ENCODE measurements at places on chromosomes 11 and 22.
A peak's percentile ranks its signal among the peaks of the same experiment; 100 is the strongest.

DNA sequence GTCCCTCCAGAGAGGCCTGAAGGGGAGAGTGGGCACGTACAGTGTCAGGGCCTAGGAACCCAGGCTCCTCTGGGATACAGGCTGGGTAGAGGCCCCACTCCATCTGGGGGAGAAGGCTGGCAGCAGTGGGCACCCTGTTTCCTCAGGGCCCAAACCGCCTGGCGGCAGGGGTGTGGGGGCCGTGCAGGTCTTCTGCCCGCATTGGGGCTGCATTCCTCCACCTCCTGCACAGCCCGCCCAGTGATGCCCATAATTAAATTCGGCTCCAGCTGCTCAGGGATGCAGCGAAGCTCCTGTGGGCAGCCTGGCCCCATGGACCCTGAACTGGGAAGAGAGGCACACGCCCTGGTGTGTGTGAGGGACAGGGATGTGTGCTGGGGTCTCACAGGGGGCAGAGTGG, 35.4 kb downstream of the KCNQ1OT1 start:
- DNase-seq: no peak

GRCh38 chr11:68106165-68106940, 14.8 kb downstream of the CHKA start:
- DNase-seq: no peak

- peak; percentile 98 for DNase-seq
These were observed at the start of gene CTNND1 for GRCh38 chr11:57761301-57762234. Gene CTNND1, plus strand, starts transcription at chr11:57761802. Its CDS starts 29,677 bp downstream, at chr11:57791479.

GRCh38 chr11:130601141-130601540, 152.7 kb downstream of the ADAMTS15 start:
- DNase-seq: peak; percentile 93

DNA sequence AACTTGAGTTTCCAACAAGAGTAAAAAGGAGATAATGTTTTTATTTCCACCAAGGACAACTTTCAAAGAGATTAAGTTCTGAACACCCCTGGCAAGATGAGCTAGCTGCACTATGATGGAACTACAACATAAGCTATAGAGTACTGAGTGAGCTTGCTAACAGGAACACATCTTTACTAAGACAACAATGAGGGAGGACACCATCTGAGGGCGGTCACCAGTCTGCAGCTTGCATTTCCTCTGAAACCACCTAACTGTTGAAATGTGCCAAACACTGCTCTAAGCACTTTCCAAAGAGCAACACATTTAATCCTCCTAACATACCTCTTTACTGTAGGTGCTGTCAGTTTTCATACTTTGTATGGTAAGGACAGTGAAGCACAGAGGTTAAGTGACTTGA, 68.4 kb downstream of the TCF20 start:
- DNase-seq: no peak
